ENCODE measurements at places on chromosomes 1 and 21.

DNA sequence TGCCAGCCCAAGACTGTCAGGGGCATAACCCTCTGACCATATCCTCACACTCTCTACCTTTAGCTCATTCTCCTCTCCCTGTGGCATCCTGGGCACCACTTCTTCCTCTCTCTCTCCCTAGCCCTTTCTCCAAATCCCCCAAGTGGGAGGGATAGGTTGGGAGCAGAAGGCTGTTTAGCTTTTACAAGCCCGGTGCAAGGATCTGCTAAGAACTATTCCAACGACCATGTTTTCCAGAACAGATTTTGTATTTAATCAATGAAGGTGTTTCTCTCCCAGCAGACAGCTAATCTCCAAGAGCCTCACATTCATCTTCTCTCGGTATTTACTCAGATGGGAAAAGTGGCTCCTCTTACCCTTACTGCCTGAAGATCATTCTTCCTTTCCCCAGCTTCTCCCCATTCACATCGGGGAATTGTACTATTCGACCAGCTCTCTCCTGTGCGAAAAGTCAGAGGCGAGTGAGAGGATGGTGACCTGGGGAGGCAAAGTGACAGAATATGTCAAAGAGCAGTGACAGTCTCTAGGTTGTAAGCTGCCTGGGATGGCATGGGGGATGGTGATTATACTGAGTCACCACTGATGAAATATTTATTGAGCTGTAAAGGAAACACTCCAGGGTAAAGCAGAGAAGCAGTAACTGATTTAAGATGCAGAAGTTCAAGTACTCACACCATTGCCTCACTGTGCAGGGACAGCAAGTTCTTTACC is 47.0 kb upstream of the RBM15 start:
- peak; percentile 38 for DNase-seq

DNA sequence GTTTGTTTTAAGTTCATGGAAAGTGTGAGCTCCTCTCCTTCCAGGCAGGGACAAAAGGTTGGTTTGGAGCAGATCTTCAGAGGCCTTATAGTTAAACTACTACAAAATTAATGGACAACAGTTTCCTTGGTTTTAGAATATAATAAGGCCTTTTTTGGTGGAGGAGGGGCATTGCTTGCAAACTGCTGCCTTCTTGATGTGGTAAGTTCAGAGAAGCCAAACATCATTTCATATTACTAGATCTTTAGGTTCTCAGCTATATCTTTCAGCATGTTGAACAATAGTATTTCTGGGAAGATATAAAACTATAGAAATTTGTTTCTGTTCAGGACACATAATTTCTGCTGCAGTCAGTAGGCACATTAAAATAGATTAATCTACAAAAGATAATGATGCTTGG is 97.8 kb upstream of the B3GALT2 start:
- DNase-seq, result no peak

GRCh38 chr1:236746785-236747184 is 48.3 kb upstream of the MTR start:
- DNase-seq, result no peak

- DNase-seq, result no peak
Measured at GRCh38 chr1:213689260-213689659, 298.5 kb upstream of the PROX1 start.

DNA sequence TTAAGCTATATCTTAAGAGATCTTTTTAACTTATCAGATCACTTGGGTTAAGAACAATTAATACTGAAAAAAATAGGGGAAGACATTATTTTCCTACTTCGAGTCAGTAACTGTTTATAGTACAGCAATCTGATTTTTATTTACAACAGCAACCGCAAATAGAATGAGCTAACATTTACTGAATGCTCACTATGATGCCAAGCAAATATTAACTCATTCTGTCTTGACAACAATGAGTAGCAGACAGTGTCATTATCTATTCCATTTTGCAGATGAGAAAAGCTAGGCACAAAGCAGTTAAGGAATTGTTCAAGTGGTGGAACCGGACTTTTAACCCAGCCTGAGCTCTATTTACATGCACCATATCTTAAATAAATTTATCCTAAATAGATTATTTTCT is 273.7 kb downstream of the NTNG1 start:
- DNase-seq, result no peak

DNA sequence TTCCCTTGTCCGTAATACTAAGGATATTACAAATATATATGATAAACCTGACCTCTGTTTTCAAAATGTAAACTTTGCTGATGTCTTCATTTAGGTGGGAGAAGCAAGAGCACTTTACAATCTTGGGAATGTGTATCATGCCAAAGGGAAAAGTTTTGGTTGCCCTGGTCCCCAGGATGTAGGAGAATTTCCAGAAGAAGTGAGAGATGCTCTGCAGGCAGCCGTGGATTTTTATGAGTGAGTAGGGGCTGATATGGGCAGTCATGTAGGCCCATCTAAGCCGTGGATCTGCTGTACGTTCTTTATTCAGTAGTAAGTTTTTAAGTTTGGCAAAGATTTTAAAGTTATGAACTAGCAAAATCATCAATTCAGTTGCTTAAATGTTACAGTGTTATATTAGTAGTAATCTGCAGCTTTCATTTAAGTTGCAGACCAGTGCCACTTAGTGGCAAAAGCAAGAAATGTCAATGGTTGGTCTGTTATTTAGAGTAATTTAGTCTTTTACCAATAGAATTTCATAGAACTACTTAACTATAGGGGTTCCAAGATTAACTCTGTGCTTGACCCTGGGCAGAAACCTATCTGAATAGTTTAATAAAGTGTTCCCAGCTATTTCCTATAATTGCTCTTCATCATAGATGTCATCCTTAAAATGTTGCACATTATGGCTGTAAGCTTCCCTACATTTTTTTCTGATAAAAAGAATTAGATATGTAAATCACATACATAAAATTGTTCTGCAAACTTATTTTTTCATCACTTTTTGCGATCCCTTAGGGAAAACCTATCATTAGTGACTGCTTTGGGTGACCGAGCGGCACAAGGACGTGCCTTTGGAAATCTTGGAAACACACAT is 21.3 kb downstream of the GPSM2 start:
- peak; percentile 71 for DNase-seq

DNA sequence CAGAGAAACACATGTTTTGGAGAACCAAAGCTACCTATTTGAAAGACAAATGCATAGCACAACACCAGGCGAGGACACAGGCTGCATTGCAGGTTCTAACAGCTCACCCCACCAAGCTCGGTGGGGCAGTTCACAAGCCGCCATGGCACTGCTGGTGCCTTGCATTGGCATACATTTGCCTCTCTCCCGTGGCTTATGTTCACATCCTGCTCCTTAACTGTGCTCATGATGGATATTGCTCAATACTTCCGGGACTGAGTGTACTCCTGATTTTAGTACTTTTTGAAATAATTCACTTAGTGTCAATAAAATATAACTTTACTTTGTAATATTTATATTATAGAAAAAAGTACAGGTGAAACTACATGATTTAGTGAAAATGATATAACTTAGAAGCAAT is 1187.4 kb upstream of the NCAM2 start:
- peak; percentile 5 for DNase-seq

DNA sequence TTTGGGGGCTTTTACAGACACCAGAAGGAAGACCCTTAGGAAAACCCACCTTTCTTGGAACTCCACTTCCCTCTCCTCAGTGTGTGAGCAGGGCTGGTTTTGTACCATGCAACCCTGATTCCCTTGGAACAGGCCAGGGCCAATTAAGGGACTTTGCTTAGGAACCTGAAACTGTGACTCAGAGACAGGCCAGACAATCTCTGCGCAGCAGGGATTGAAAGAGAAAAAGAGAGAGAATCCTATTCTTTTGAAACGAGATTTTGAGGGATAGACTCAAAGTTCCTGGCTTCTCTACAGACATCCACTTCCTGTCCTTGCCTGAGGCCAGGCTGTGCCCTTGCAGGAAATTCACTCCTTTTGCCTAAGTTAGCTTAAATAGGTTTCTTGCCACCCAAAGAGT is 23.1 kb upstream of the C1orf198 start:
- DNase-seq, result no peak

- no peak for DNase-seq
Measured at GRCh38 chr1:31949862-31950261, 11.7 kb upstream of the PTP4A2 start.
